ENCODE measurements at places on chromosomes 7 and 10. TPM values are rescaled to one million over a fixed set of nuclear protein-coding genes. Genes with fewer than 3 reads are reported as not detected.

DNA sequence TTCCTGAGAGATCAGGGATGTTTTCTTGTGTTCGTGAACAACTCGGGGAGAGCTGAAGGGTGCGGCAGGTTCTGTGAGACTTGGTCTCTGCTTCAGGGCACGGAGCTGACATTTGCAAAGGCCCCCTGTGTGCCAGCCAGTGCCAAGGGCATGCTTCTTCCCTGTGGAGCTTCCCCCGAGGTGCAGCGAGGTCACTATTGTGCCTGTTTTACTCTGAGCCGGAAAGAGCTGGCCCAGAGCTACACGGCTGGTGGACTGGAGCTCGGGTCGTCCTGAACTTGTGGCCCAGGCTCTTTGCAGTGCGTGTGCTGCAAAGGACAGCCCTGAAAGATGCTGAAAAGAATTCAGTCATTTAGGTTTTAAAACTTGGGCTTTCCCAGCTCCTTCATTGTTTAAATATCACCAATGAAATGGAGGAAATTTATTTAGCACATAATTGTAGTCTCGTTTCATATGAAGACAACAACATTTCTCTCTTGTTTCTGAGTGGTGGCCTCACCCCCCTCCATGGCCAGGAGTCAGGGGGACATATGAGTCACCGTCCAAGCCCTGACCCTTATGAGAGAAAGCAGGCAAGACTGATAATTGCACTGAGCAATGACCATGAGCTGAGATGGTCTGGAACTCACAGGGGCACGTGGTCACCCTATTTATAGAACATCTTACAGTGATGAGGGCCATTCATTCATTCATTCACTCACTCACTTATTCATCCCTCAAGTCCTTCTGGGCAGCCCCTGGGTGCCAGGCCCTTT lies 102.6 kb downstream of the PTPRE start:
- DNase-seq, result no peak

DNA sequence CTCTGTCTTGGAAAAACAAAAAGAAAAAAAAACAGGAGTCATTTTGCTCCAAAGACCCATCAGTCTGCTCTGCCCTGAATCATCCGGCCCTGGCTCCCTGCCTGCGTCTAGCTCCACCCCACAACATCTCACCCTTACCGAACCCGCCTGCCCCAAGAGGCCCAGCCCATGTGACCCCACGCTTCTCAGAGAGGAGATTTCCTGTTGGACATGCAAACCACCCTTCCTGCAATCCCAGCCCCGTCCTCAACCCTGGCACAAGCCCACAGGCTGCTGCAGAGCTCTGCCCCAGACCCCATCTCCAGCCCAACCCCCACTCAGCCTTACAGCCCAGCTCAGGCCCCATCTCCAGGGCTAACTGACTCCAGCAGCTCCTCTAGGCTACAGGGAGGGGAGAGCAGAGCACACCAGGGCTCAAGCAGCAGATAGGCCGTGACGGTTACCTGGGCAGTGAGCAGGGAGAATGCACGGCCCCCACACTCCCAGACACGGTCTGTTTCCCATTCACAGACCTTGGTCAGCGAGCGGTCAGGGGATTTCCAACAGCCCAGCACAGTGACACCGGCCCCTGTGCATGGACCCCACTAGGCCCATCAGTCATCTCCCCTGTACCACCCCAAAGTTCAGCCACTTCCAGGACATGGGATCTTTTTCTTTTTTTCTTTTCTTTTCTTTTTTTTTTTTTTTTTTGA lies 69.9 kb upstream of the GTF2I start:
- DNase-seq, result peak; percentile 82

GRCh38 chr7:54933643-54934042 lies 85.2 kb upstream of the EGFR start:
- DNase-seq, result no peak

DNA sequence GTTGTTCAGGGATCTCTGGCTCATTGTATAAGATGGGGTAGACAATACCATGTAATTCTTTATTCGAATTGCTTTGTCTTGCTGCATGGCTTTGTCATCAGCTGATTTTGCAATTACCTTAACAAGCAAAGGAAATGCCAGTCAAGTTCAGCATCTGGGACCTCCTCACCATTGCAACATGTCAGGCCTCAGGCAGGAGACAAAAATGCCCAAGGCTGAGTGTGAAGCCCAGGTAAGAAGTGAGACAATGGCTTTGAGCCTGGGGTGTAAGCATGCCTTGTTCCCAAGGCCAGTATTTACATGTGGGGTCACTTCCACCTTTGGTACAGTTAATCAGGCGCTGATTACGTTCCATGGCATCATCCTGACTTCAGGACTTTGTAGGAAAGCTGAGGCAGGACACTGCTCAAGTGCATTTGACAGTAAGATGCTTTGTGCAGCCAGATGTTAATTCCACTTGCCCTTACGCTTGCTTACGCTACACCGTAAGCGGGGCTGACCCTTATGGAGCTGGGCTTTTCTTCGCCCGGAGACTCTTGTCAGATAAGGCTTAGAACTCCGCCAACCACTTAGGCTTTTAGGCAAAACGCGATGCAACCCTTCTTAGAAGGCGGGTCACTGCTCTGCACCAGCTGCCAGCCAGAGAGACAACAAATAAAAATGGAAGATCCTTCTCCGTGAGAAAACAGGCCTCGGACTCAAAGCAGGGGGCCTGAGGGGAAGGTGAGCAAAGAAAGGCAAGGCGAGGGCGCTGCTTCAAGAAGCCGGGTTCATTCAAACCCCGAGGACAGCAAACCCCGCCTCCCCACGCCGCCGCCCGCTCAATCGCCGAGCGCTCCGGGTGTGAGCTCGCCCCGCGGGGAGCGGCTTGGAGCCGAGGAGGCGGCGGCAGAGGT lies 1.3 kb upstream of the SP4 start:
- DNase-seq, result peak; percentile 9

GRCh38 chr10:60803865-60804264 lies 25.6 kb downstream of the CDK1 start:
- no peak for DNase-seq

DNA sequence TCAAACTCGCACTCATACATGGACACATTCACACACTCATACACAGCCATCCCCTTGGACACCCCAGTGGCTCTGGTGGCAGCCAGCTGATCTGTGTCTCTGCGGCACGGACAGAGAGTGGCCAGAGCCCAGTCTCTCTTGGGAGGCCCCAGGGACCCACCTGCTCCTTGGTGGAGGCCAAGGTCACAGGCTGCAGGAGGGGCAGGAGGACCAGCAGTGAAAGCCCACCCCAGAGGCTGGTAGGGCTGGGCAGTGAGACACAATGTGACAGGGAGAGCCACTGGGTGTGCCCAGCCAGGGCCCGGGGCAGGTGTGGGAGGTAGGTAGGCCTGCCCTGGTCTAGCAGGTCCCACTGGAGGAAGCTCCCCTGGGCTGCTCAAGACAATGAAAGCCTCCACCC lies 18.5 kb downstream of the SHH start:
- no peak for DNase-seq

DNA sequence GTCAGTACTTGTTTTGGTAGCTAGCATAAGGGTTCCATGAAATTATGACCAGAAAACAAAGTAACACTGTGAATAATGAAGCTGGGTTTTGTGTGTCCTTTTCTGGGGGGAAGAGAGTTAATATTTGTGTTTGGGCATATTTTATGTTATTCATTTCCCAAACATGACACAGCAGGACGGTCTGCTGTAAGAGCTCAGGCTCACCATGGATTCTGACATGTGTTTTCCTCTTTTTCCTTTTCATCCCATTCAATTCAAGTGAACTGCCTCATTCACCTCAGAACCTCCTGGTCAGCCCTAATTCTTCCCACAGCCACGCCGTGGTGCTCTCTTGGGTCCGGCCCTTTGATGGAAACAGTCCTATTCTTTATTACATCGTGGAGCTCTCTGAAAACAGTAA lies 685.9 kb downstream of the SDK1 start:
- no peak for DNase-seq

DNA sequence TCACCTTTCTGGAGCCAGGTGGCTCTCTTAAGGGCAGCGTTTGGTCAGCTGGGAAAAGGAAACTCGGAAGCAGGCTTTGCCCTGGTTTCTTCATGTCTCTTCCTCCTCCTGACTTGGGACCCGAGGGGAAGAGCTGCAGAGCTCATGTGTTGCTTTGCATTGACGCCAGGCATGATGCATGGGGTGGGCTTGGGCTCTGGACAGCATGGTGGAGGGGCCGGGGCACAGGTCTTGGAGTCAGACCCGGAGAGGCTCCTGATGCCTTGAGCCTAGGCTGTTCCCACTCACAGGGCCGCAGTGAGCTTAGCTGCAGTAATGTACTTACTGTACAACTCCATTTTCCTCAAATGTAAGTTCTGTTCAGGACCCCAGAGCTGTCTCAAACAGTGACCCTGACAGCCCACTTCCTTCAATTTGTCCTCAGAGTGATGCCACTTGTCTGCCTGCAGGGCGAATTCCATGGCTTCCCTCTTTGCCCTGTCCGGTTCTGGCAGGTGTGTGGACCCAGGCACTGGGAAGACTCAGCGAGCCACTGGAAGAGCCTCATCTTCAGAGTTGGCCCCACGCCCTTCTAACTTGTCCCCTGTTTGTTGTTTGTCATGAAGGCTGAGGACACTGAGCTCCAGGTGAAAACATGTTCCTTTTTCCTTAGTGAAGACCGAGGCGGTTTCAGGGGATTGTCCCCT lies 50.2 kb downstream of the ZNF467 start:
- DNase-seq, result no peak

DNA sequence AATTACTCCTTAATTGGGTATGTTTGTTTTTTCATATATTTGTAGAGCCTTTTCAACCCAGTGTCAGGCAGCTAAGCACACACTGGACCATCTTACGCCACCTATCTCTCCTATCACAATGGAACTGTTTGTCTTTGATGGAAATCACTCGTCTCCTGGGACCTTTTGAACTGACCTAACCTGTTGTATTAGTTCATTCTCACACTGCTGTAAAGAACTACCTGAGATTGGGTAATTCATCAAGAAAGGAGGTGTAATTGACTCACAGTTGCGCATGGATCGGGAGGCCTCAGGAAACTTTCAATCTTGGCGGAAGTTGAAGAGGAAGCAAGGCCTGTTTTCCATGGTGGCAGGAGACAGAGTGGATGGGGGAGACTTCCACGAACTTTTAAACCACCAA lies 182.0 kb downstream of the TCERG1L start:
- DNase-seq, result no peak

The CNTNAP2 gene
- 27.6 TPM for polyA plus RNA-seq

The EGR2 gene
- polyA plus RNA-seq, result 13.2 TPM

The INHBA gene
- 7.0 TPM for polyA plus RNA-seq

The PDZD7 gene
- polyA plus RNA-seq, result 4.6 TPM

The CRTAC1 gene
- 22.5 TPM for polyA plus RNA-seq

The SPDYE11 gene
- 1.3 TPM for polyA plus RNA-seq

Measured in left renal cortex interstitium (tissue), 4 donors.